ENCODE measurements at places on chromosomes 2 and 18.

GRCh38 chr2:96816836-96817702, 1.0 kb downstream of the CNNM3 start:
- no peak for DNase-seq

- no peak for DNase-seq
Observed at GRCh38 chr2:16722126-16722525, 56.5 kb upstream of the CYRIA start.

DNA sequence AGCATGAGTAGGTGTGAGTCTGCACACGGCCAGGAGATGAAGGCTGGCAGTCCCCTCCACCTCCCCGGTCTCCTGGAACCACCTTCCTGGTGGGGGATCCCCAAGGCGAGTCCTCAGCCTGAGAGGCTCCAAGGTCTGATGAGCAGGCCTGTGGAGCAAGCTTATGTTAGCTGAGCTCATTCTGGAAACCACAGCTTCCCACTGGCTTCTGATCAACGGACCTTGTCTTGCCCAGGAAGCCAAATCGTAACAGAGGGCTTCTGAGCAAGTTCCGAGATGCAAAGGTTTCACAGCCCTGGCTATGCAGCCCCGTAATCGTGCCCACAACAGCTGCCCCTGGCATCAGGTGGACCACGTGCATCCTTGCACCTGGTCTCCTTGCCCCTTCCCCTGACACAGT, 28.8 kb upstream of the GPR55 start:
- no peak for DNase-seq

- no peak for DNase-seq
Observed at GRCh38 chr2:62760026-62760425, 54.5 kb downstream of the EHBP1 start.

DNA sequence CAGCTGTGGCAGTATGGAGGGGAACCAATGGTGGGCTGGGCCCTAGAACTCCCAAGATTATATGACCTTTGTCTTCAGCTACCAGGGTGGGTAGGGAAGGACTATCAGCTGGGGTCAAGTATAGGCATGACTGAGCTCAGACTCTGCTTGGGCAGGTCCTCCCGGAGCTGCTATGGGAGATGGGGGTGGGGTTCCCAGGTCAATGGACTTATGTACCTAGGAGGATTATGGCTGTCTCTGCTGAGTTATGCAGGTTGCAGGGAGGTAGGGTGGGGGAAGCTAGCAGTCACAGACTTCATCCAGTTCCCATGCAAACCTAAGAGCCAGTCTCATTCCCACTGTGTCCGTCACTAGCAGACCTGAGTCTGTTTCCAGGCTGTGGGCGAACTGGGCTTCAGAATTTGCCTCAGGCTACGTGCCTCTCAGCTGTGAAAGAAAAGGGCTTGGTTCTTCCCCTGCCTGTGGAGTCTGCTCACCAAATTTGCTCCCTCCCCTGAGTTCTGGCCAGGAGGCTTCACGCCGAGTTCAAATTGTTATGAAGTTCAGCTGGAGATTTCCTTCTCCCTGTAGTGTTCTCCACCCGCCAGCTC, 985.8 kb upstream of the NRXN1 start:
- no peak for DNase-seq

DNA sequence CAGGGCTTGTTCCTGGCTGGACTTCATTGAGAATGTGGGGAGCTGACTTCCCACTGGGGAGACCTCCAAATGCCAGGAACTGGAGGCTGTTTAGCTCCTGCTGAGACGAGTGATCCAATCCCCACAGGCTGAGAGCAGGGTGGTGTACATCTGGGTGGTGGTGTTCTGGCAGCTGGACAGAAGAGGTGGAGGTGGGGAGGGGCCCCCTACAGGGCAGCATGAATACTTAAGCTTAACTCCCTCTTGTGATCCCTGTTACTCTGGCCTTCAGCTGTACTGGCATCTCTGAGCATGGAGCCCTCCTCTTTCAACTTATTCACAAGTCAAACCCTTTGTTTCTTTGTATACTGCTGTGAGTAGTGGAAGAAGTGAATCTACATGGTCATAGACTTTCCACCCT, 167.8 kb upstream of the LYPD1 start:
- no peak for DNase-seq
